ENCODE measurements at places on chromosomes 2 and 18.
A peak's percentile ranks its signal among the peaks of the same experiment; 100 is the strongest.

DNA sequence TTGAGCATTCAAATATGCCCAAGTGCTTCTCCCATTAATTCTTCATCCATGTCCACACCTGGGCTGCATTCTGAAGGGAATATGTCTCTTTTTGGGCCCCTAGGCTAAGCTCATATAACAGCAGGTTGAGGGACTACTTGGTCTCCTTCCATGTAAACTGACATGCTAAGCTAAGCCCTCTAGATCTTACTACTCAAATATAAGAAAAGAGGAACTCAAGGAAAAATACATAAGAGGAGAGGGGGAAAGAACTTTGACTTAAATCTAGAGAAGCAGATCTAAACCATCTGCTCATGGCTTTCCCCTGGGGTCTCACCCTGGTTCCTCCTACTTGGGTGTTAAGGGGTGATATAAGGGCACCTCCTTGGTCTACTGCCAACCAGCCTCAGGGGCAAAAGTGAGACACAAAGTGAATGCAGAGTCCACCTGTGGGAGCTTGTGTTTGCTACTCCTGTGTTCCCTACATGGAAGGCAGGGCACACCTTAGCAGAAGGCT, 19.8 kb upstream of the NFU1 start:
- no peak for DNase-seq

DNA sequence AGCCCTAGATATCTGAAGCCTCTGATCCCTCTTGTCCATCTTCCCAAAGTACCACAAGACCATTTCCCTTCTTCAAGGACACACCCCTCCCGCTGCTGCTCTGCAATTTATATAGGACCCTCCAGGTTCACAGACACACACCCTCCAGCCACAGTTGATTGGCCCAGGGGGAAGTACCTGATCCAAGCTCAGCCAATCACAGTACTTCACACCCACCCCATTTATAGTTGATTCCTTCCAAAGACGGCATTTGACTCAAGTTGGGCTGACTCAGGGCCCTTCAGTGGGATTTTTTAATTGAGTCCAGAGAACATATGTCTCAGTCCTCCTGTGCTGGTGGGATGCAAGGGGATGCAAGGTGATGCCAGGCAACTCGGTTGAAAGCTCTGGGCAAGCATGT, 59.2 kb downstream of the GYPC start:
- no peak for DNase-seq

DNA sequence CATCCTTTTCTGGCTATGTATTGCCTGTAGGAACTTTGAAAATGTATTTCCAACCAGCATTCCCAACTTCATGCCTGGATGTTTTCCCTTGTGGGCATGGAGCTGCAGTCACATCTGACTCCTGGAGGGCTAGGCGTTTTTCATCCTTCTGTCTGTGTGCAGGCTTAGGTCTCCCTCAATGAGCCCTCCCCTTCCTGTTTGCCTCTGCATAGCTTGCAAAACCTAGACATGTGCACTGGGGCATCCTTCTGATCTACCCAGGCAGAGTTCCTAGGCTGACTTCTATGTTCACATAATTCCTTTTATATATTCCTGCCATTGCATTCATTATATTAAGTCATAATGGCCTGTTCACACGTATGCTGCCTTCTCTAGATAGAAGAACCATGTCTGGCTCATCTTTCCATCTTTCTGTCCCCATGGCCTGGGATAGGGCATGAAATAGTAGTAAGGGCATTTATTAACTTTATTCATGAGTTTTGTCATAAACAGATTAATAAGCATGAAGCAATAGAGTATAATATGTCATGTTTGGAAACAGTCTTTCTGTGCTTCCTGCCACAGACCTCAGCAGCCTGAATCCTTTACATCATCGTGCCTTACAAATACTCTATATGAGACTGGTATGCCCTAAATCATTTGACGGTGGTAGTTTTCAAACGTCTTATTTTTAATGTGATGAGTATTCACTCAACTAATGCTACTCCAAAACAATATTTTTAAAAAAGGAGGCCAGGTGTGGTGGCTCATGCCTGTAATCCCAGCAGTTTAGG, 195.6 kb downstream of the TGIF1 start:
- no peak for DNase-seq

- peak; percentile 66 for DNase-seq
These were observed 85.3 kb downstream of the CDC42EP3 start for GRCh38 chr2:37585982-37586621.

DNA sequence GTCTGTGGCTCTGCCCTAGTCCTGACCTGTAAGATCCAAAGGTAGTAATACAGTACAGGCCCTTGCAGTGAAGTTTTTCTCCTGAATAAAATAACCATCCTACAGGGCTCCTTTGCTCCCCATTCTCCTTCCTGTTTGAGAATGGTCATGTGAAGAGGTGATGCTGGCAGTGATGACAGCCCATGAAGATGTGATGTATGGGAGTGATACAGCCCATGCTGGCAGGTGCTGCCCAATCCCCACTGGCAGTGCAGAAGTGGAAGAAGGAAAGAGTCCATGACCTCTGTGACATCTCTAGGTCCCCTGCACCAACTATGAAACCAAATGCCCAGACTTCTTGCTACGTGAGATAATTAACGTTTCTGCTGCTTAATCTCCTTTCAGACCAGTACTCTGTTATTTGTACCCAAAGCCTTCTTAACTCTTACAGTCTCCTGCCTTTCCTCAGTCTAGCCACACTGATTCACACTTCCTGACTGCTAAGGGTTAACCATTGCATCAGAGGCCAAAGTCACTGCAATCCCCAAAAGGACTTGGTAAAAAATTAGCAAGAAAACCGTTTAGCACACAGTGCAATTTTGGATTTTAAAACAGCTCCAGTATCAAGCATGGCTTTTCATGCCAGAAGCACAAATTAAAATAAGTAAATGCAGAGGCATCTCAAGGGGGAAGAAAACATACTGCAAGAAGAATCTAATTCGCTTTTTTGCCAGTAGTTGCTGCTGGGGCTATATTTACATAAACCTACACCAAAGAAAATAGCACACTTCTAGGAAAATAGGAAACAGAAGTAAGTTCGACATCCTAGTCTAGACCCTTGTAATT, 98.0 kb downstream of the STK39 start:
- DNase-seq = no peak

DNA sequence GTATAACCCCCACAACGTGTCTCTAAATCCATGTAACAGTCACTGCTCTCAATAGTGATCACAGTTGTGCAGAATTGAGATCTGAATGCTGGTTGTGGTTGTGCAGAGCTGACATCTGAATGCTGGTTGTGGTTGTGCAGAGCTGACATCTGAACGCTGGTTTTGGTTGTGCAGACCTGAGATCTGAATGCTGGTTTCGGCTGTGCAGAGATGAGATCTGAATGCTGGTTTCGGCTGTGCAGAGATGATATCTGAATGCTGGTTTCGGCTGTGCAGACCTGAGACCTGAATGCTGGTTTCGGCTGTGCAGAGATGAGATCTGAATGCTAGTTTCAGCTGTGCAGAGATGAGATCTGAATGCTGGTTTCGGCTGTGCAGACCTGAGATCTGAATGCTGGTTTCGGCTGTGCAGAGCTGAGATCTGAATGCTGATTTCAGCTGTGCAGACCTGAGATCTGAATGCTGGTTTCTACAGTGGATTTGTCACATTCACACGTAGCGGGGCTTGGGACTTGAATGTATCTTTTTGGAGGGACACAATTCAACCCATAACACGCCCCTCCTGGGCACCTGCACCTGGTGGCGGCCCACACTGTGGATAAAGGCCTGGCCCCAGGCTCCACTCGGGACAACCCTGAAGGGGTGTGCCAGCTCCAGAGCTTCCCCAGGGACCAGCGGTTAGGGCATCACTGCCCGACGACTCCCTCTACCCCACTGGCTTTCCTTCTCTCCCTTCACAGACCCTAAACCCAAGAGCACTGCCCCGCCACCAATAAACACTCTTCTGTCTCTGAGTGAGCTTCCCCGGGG, 51.1 kb upstream of the SLC66A3 start:
- DNase-seq = peak; percentile 20

GRCh38 chr2:188970211-188970610, 4.0 kb upstream of the COL3A1 start:
- DNase-seq = no peak

GRCh38 chr18:56286775-56287325, 351.5 kb downstream of the TXNL1 start:
- no peak for DNase-seq

GRCh38 chr2:96549967-96550786, 13.6 kb downstream of the ARID5A start:
- no peak for DNase-seq

- no peak for DNase-seq
These were observed 60.7 kb upstream of the DAPL1 start for GRCh38 chr2:158734442-158734841.

GRCh38 chr2:223503746-223504145, 98.4 kb downstream of the SCG2 start:
- DNase-seq = no peak

GRCh38 chr2:6412533-6413091, 453.1 kb downstream of the CMPK2 start:
- no peak for DNase-seq

DNA sequence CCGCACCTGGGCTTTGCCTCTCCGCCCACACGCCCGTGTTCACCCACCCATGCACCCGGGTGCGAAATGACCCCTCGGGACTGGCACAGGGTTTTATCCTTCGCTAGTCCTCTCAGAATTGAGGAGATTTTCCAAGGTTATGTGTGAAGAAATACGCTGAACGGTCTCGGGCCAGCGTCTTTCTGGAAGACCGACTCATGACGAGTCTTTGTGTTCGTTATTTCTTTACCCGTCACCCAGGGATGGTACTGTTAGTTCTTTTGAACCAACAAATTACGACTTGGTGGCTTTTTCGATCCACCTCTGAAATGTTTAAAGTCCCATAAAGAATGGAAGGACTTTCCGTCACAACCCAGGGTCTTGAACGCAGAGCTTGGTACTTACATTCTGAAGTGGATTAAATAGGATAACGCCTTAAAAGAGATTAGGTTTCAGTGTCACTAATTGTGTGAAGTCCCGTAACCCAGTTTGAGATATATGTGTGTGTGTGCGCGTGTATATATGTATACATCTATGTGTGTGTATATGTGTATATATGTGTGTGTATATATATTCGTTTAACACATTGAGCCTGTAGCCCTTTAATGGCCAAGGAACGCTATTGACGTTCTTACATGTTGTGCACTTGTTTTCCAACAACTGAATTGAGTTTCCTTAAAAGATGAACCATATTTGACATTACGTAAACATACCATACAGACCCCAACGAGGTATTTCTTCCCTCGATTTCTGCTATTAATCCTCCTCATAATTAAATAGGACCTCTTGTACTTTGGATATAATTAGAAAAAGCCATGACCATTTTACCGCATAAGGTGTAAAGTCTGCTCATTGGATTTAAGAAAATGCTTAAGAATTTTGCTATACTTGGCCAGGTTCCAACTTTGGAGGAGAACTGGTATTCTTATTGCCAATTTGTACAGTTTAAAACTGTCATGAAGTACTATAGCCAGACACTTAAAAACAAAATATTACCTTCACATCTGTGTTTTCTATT, 889 bp downstream of the ZC3H15 start:
- no peak for DNase-seq

GRCh38 chr2:12819103-12819475, 102.4 kb downstream of the TRIB2 start:
- no peak for DNase-seq

GRCh38 chr2:147773479-147773878, 71.3 kb upstream of the ACVR2A start:
- DNase-seq = no peak

- no peak for DNase-seq
These were observed 1.4 kb downstream of the GFPT1 start for GRCh38 chr2:69385443-69386151.

DNA sequence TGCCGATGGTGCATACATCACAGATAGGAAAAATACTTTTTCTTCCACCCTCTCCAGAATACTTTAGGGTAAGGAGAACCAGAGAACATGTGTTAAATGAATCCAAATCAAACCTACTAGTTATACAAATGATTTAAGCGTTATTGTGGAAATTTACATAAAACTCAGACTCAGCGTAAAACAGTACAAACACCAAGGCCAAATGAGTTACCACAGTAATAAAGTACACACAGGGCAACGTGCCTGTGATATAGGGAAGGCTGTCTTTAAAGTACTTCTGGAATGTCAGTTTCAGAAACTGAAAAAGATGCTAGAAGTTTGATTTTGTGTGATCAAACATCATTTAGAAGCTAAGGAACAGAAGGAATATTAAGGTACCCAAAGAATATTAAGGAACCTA, 46.9 kb downstream of the PTPRM start:
- no peak for DNase-seq

GRCh38 chr2:231563378-231563961, 29.2 kb upstream of the TEX44 start:
- peak; percentile 32 for DNase-seq

- no peak for DNase-seq
These were observed 141.7 kb upstream of the ACVR2A start for GRCh38 chr2:147703171-147703570.

DNA sequence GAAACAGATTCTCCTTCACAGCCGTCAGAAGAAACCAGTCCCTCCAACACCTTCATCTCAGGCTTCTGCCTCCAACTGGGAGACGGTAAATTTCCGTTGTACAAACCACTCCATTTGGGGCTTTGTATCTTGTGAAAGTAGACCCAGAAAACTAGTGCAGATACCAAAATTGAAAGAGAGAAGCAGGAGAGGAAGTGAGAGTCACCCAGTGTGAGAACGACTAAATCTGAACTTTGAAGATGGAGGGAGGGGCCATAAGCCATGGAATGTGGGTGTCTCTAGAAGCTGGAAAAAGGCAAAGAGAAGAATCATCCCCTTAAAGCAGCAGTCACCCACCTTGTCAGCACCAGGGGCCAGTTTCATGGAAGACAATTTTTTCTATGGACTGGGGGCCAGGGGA, 88.3 kb upstream of the LRATD1 start:
- DNase-seq = no peak

GRCh38 chr2:105504459-105504858, 105.6 kb upstream of the FHL2 start:
- no peak for DNase-seq

All from stimulated activated CD4-positive, alpha-beta T cell treated with anti-CD3 and anti-CD28 coated beads, TNF-alpha, amount 100 ng/mL, for 48 hours (primary cell).